ENCODE measurements at places on chromosomes 2 and 18.

DNA sequence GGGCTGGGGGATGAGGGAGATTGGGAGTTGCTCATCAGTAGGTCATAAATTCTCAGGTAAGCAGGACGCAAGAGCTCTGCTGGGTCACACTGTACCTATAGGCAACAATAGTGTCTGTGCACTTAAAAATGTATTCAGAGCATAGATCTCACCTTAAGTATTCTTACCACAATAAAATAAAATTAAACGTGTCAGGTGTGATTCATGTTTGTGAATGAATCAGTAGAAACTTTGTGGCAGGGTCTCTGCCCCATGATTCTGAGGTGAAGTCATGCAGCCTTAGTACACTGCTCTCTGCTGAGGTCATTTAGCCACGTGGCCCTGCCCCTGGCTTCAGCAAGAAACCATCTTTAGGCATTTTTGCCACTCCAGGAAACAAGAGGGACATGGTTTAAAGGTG, 253.8 kb downstream of the FBXO15 start:
- DNase-seq: no peak

GRCh38 chr2:124814968-124815745, 790.1 kb downstream of the CNTNAP5 start:
- no peak for DNase-seq

GRCh38 chr2:105827351-105828096, 82.8 kb downstream of the NCK2 start:
- no peak for DNase-seq

DNA sequence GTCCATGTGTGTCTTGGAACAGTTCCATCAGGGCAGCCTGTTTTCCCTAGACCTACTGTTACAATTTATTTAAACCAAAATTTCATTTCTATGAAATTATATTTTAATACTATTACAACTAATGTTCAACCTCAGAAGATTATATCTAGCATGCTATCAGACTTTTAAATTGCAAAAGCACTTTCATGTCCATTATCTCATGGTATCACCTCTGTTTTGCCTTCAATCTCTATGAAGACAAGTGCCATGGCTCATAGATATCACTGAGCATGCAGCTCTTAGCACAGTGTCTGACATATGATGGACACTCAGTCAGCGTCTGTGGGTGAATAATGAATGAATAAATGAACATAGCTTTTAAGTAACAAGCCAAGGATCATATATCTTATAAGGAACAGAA, 288.8 kb downstream of the RAD51AP2 start:
- no peak for DNase-seq

GRCh38 chr2:63056107-63057050, 5.7 kb downstream of the OTX1 start:
- DNase-seq: no peak

DNA sequence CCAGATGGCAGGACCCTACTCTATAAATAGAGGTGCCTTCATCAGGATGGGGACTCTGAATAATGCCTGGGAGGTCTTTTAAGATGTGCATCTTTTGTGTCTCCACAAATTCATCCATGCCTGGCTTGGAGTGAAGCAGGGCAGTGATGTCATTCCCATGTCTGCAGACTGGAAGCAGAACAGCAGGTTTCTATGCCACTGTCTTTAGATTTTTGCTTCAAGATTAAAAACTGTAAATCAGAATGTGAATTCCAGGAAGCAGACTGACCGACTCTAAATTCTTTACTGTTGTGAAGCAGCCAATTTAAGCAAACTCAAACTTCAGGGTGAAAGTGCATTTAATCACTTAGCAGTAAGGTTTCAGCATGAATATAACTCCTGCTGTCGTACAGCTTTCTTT, 159.3 kb downstream of the SCG2 start:
- no peak for DNase-seq

- DNase-seq: no peak
Observed at GRCh38 chr2:42913280-42913878, 121.0 kb upstream of the HAAO start.

DNA sequence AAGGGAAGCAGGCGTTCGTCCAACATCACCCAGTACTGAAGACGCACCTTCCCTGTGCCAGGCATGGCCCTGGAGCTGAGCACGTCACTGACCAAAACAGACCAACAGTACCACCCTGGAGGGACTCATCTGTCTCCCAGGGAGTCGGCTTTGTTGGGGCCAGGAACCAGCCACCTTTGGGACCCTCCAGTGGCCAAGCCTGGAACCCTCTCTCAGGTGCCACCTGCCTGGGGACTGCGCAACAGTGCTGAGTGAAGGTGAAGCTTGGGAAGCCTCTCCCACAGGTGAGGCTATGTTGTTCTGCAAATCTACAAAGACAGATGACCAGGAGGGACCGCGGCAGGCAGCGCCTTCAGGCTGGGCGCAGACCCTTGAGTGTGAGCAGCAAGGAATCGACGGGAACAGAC, 91.4 kb upstream of the OTOS start:
- no peak for DNase-seq

DNA sequence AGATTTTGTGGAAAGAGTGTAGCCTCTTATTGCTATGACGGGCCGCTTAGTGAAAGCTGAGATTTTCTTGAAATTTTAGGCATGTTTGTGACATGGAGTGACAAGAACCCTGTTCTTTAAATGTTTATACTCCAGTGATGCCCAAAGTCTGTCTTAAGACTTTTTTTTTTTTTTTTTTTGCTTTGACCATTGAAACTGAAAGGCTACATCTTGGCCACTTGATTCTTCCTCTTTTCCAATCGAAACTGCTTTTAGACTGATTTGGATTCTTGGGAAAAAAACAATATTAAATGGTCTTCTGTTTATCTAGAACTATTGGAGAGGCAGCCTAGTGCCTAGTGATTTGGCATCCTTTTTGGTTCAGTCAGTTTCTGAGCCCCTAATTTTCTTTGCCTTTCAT, 2.4 kb upstream of the SLC8A1 start:
- no peak for DNase-seq

GRCh38 chr2:176584333-176584732, 315.1 kb downstream of the MTX2 start:
- no peak for DNase-seq
